Stimulated activated CD8-positive, alpha-beta memory T cell treated with anti-CD3 and anti-CD28 coated beads, Interleukin-4, amount 100 ng/mL, for 4 hours (primary cell): ENCODE measurements at places on chromosomes 4 and X.

DNA sequence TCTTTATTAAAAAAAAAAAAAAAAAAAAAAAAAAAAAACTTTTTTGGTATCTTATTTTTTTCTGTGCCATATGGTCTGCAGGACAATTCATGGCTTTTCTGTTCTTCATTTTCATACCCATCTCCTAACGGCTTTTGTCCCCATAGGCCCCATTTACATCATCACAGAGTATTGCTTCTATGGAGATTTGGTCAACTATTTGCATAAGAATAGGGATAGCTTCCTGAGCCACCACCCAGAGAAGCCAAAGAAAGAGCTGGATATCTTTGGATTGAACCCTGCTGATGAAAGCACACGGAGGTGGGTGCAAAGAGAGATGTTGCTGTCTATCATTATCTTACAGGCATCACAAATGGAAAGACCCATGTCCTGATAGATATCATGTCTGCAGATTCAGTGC lies 49.1 kb downstream of the PDGFRA start:
- DNase-seq: no peak

- DNase-seq: no peak
These were observed 10.5 kb upstream of the MAMLD1 start for GRCh38 chrX:150352581-150352980.

DNA sequence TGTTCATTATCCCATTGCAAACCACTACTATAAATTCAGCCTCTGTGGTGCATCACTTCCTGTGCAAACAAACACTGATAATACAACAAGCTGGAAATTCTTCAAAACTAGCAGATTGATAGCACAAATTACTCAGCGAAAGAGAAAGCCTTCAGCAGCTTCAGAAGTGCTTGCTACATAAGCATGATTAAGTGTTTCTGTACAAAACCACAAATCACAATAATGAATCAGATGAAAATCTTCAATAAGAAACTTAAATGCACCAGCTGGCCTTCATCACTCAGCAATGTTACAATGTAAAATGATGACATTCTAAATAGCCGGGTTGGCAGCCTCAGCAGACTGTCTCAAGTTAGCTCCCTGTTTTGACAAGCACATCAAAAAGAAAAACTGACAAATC lies 262.2 kb downstream of the SPOCK3 start:
- DNase-seq: no peak

- DNase-seq: no peak
These were observed 24.3 kb upstream of the CD38 start for GRCh38 chr4:15753786-15754185.

- DNase-seq: no peak
These were observed 34.7 kb downstream of the RTL3 start for GRCh38 chrX:78624426-78624825.

DNA sequence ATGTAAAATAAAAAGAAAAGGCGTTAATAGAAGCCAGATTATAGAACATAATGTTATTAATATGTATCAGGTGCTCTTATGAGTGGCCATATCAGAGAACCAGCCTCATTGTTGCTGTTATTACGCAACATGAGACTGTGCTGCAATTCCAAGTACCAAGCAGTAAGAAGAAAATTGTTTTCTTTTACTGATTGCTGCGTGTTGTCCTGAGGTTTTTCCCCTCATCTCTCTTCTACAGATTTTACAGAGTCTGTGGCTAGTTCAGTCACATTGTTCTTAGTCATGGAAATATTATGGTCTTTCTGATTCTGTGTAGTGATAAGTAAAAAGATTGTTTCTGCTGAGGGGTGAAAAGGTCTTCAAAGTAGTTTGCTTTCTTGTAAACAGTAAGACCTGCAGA lies 55.9 kb downstream of the NPNT start:
- no peak for DNase-seq

- DNase-seq: no peak
These were observed 18.2 kb downstream of the PTTG2 start for GRCh38 chr4:37978248-37978924.
